Fibroblast of the aortic adventitia (primary cell): ENCODE measurements at places on chromosomes 4 and X.

DNA sequence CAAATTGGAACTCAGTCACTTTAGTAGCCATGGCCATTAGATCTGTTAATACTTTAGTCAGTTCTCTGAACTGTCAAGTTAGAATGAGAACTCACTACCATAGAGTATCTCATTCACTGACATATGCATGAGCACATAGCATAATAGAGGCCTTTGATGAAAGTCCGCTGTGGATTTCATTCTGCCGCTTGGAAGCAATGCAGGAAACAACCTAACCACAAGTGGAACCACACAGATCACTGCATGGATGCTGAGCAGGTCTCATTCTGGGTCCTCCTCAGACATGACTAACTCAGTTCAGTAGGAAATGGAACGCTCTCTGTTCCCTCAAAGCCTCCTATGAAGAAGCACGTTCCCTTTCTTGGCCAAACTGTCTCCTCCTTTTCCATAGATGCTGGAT is 1624.8 kb upstream of the TENM3 start:
- DNase-seq: no peak

DNA sequence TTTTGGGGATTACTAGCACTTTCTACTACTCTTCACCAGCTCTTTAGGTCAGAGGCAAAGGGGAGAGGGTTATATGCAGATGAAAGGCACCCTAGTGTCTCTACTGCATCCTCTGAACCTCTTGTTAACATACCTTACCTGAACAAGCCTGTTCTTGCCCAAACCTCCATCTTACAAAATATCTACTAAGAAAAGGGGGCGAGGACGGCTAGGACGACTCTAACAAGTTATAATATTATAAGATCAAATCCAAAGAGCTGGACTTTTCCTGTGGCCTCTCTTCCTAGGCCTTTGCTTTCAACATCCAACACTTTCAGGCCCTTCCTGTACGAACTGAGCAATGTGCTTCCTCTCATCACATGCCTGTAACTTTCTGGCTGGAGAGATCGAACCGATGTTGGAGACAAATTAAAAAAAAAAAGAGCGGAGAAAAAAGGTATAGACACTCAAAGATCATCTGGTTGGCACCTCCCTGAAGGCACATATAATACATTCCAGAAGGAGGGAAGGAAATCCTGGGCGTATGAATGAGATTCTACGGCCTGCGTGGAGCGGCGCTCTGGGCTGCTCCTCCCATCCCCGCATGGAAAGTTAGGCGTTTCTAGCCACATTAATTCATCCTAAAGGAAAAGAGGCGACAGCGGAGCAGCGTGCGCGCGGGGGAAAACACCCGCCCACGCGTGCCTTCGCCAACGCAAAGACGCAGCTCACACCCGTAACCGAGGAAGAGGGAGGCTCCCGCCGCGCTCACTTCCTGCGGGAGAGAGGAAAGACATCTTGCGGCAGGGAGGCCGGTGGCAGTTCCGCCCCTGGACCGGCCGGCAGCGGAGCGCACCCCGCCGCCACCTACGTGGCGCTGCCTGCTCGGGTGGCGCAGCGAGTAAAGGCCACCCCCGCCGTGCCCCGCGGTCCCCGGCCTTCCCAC is 808 bp downstream of the PRDM5 start:
- peak; percentile 75 for DNase-seq

GRCh38 chr4:4759883-4760282 is 99.6 kb upstream of the MSX1 start:
- DNase-seq: no peak

GRCh38 chr4:10034136-10034535 is 12.8 kb upstream of the SLC2A9 start:
- no peak for DNase-seq
